Stimulated activated CD8-positive, alpha-beta memory T cell treated with anti-CD3 and anti-CD28 coated beads, Interleukin-4, amount 100 ng/mL, for 1 hour (primary cell): ENCODE measurements at places on chromosomes 6 and 20.
A peak's percentile ranks its signal among the peaks of the same experiment; 100 is the strongest.

DNA sequence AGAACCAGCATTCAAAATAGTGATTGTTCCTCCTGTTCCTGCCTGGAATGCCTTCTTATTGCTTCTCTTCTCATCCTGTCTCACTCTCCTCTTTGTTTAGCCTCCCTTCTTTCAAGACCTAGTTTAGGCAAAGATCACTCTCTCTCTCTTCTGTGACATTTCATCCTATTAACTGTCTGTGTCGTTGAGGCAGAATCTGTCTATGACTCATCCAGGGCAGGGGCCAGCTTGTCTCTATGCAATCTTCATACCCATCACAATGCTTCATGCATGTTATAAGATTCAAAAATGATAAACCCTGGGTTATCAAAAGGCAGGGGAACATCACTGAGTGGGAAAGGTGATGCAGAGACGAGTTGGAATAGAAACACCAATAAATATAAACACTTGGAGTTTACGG is 32.2 kb upstream of the FOXA2 start:
- no peak for DNase-seq

- no peak for DNase-seq
Observed at GRCh38 chr6:105401247-105402089, 1.4 kb downstream of the PREP start.

DNA sequence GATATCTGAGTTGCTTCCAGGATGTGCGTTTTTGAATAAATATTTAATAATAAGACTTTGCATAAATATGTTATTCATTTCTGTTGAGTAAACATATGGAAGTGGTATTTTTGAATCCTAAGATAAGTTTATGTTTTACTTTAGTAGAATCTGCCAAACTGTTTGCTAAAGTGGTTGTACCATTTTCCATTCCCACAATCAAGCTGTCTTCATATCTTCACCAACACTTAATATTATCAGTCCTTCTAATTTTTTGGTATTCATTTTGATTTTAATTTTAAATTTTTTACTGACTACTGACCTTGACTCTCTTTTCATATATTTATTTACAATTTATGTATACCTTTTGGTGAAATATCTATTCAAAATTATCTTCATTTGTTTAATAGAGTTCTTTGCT is 293.9 kb upstream of the PTCHD4 start:
- DNase-seq = no peak

DNA sequence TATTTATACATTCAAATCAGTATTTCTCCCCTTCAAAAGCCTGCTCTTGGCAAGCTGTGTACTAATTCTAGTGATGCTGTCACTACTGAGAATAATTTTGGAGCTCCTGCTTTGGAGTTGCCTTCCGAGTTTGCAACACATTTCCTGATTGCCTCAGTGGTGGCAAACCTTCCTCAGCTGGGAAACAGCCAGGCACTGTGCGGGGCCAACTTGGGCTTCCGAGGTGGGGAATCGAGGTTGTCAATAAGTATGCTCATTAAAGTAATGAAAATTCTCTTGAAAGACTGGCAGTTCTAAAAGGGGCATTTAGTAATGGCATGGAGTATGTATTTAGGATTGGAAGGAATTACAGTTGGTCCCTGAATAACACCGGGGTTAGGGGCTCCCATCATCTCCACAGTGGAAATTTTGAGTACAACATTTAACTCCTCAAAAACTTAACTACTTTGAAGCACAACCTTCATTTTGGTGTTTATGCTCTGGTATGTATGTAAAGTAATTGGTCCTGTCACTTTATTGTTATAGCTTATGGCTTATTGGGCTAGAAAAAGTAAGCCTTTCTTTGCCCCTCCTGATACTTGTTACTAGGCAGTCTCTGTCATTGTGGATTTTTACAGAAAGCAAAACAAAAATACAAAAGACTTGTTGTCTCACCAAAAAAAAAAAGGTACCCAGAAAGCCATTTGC is 2.7 kb downstream of the PAQR8 start:
- no peak for DNase-seq

DNA sequence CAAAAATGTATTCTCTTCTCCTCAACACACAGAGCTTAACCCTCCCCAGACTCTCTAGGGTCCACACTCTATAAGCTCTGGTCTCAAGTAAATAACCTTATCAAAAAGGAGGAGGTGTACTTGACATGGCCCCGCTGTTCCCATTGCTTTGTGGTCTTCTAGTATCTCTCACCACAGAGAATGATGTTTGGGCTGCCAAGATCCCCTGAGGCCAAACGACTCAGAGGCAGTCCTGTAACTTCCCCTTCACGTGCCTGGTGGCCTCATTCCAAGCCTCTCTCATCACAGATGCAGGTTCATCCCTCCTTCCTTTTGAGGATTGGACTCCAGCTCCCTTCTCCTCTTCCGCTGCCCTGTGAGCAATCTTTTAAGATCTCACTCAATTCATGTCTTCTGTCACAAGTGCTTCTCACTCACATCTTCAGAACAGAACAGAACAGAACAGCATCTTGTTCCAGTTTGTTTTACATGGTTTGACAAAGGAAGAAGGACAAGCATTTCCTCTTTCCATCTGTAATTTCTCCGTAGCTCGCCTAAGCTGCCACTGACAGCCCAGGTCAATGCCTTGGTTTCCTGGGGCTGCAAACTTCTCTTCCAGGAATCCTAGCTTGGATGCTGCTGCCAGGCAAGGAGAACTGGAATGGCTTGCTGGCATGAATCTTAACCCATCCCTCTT is 541.5 kb downstream of the CD83 start:
- DNase-seq = no peak

- no peak for DNase-seq
Observed at GRCh38 chr20:5148581-5148980, 21.8 kb downstream of the CDS2 start.

DNA sequence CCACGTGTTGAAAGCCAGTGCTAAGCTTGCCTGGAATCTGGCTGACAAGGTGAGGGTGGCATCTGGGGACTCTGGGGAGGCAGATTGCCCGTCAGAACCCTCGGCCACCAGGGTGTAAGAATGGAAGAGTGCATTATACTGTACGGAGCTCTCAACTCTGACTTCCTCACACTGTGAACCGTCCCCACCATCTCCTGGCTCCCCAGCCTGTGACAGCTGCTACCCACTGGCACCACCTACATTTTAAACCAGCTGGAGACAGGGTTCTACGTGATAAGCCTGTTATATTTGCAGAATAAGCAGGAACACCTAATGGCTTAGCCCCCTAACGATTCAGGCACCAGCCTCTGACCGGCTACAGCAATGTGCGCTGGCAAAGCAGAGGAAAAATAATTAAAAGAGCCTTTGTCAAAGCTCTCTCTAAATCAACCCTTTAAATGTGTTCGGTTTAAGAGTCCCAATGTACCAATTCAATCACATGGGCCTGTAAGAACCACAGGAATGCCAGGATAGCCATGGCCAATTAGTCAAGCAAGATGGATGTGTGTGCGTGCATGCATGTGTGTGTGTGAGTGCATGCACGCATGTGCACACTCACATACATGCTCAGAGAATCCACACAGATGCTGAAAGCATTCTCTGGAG is 89.1 kb upstream of the TAB2 start:
- DNase-seq = no peak

GRCh38 chr6:35213824-35214756 is at the start of gene SCUBE3:
Gene SCUBE3, plus strand, starts transcription at chr6:35213956. Its CDS starts 463 bp downstream, at chr6:35214419.
- no peak for DNase-seq

DNA sequence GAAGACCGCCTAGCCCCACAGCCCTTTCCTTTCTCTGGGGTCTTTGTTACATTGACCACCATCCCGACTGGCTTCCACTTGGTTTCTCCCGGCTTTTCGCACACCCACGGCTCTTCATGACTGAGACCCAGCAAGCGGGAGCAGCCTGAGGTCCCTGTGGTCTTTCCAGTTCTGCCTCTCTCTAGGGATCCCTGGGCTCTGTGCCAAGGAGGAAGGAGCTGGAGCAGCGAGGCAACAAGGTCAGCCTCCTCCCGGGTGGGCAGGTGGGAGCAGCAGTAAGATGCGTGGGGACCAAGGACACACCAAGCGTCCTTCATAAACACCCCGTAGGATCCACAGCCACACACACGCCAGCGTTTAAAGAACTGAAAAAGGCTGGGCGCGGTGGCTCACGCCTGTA is 29.6 kb upstream of the MRGBP start:
- DNase-seq = no peak

DNA sequence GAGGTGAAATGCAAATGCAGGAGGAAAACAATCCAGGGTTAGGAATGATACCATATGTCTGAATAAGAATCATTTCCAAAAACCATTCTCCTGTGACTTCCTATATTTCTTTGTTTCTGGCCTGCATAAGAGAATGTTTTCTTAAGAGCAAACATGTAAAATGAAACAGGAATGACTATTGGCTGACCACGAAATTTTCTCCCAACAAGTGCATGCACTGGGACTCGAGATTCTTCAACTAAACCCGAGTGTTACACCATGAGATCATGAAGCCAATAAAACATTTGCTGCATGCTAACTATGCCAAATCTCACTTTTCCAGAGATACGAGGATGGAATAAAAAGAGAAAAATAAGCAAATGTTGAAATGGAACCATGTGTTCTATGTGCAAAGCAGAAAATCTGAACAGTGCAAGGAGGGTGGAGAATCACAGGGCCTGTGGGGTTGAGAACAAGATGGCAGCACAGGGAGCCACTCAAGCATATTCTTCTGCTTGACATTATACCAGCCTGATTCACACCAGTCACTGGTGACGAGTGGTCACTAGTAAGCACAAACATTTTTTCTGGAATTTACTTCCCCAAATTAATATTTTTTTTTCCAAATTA is 212.2 kb upstream of the FOXA2 start:
- DNase-seq = no peak

DNA sequence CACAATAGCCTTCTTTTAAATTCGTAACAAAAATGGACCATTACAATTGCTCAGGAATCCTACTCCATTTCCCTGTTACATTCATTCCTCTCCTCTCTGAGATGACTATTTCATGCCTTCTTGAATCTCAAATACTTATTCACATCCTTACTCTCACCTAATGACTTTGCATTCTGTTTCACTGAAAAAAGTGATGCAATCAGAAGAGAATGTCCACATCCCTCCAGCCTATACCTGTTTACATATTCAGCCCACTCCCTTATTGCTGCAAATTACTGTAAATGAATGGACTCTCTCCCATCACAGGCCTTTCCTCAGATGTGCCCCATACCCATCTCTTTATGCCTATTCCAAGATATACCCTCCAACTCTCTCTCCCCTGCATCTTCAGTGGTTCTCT is 8.6 kb downstream of the TAAR1 start:
- DNase-seq = no peak

GRCh38 chr20:11376998-11377397 is 540.7 kb upstream of the BTBD3 start:
- DNase-seq = no peak

- DNase-seq = no peak
Observed at GRCh38 chr6:8556370-8557013, 121.1 kb upstream of the SLC35B3 start.

- no peak for DNase-seq
Observed at GRCh38 chr6:25586927-25587326, 65.1 kb upstream of the SCGN start.

DNA sequence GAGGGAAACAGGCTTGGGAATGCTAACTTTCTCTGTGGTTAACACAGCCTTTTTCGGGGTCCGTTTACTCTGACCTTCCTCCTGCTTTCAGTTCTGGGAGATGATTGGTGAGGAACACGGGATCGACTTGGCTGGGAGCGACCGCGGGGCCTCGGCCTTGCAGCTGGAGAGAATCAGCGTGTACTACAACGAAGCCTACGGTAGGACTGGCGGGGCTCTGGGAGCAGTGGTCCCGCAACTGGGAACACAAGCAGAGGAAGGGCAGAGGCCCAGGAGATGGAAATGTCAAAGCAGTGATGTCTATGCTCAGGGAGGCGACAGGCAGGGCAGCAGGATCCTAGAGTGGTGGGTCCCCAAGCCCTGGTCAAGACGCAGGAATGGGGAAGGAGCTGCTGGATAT is 3.5 kb downstream of the TUBB1 start:
- DNase-seq = no peak

DNA sequence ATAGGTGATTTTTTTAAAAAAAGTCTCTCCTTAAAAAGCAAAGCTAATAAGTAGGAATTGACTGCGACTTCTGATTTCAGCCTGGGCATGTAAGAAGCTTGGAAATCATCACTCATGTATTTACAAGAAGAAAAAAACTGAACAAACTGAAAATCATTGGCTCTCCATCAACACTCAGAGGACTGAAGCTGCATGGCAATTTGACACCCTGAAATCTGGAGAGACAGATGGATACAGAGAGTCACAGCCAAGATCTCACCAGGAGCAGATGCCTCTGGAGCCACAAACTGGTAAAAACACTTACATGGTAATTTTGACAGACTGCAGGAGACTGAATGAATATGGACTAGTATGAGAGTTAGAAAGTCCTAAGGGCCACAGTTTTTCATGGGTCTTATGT is 191.2 kb upstream of the TCF21 start:
- no peak for DNase-seq

- no peak for DNase-seq
Observed at GRCh38 chr20:7770578-7770977, 169.7 kb downstream of the HAO1 start.

- peak; percentile 64 for DNase-seq
Observed at GRCh38 chr6:29792123-29793035, 35.2 kb upstream of the HLA-G start.

DNA sequence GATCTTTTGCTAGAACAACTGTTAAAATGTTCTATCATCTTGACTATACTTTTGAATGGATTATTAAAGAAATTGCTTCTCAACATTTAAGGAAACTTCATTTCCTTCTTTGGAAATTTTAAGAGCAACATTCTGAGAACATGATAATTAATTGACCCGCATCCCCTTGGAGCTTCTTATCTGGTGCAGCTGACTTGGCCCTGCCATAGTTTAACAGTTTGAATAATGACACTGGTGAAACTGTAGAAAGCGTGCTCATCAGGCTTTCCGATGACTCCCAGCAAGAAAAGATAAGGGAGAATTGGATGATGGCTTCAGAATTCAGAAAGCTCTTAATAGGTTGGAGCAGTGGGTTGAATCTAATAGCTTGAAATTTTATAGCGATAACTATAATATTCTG is 38.1 kb downstream of the SNX9 start:
- DNase-seq = no peak

DNA sequence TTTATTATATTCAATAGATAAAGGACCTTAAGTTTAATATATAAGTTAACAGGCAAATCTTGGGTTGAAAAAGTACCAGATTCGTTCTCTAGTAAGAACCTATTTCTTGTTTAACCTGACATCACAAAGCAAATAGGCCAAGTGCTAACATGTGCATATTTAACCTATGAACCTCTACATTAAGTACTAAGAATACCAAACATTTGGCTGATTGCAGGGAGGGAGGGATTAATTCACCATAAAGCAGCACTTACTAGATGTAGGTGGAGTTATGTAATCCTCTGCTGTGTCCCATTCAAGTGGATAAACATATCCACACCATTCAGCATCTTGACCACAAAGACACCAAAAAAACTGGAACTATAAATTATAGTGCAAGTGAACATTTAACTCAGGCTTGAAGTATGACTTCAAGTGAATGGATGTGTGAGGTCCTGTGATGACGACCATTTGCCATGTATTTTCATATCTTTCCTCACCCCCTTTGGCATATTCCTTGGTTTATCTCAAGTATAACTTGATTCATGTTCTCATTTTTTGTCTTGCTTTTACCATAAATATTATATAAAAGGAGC is 10.2 kb downstream of the STX11 start:
- DNase-seq = no peak

GRCh38 chr6:163790266-163790840 is 375.8 kb downstream of the QKI start:
- DNase-seq = no peak
